Mucosa of gallbladder (tissue), 1 donor: ENCODE measurements at places on chromosomes 4 and X.

- no peak for DNase-seq
Observed at GRCh38 chr4:86278126-86278525, 81.7 kb downstream of the MAPK10 start.

DNA sequence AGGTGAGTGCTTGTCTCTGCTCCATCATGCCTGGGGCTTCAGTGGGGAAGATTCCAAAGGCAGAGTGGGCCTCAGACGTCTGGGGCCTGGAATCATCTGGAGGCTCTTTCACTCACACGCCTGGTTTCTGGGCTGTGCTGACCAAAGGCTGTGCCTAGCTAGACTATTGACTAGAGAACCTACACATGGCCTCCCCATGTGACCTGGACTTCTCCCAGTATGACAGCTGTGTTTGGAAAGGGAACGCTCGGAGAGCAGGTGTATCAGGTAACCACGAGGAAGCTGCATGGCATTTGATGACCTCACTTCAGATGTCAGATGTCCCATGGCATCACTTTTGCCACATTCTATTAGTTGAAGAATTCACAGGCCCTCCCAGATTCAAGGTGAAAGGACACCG, 51.0 kb downstream of the ADGRL3 start:
- DNase-seq: no peak

GRCh38 chr4:18798123-18798522, 776.6 kb upstream of the LCORL start:
- DNase-seq: no peak

DNA sequence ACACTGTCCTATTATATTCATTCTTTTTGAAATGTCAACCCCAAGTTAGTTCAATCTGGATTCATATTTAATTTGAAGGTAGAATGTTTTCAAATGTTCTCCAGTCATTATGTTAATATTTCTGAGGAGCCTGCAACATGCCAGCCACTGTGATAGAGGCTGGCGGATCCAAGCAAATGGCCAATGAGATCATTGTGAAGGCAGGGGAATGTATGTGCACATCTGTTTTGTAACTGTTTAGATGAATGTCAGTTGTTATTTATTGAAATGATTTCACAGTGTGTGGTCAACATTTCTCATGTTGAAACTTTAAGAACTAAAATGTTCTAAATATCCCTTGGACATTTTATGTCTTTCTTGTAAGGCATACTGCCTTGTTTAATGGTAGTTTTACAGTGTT, 1.6 kb downstream of the CXCL1 start:
- no peak for DNase-seq

DNA sequence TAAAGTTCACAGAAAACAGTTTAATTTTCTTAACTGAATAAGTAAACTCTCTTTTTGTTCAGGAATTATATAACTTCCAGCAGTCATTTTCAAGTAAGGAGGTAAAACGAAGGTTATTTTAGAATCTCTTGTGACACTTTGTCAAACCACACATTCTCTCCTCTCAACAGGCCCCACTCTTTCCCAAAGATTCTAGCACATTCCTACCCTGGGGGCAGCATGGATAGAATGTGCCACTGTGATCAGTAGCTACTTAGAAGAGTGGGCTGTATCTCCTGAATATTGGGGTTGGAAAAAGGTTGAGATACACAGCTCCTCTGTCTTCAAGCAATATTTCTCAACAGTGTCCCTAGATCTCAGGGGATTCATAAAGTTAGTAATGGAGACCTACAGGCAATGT, 157.6 kb downstream of the EMCN start:
- DNase-seq: no peak

DNA sequence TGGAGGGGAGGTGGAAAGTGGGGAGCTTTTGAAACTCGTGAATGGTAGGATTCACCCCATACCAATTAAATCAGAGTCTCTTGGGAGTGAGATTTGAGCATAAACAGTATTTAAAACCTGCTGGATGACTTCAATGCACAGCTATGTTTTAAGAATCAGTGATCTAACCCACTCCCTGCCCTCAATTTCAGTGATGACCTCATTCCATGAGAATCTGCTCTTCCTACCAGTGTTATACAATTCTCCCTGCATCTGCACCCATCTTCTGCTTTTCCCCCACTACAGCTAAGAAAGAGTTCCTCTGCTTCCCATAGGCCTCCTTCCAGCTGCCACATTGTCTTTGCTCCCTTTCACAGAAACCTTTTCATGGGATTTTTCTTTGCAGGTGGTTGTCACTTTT, 18.3 kb upstream of the H2AZ1 start:
- no peak for DNase-seq

DNA sequence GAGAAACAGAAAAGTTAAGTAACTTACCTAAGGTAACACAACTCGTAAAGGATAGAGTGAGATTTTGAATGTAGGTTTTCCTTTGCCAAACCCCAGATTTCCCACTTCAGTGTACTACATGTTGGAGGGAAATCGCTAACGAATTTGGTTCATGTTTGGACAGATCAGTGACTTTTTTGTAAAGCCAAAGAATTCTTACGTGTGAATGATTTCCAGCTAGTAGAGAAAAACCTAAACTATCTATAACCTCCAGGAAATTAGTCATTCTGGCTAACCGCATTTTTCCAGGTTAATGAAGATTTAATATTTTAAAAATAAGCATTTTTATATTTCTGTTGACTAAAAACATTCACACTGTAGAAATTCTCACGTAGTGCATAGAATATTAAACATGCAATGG, 7.2 kb downstream of the TENM3 start:
- DNase-seq: no peak

GRCh38 chrX:31223817-31224216, 152.0 kb upstream of the FTHL17 start:
- DNase-seq: no peak

DNA sequence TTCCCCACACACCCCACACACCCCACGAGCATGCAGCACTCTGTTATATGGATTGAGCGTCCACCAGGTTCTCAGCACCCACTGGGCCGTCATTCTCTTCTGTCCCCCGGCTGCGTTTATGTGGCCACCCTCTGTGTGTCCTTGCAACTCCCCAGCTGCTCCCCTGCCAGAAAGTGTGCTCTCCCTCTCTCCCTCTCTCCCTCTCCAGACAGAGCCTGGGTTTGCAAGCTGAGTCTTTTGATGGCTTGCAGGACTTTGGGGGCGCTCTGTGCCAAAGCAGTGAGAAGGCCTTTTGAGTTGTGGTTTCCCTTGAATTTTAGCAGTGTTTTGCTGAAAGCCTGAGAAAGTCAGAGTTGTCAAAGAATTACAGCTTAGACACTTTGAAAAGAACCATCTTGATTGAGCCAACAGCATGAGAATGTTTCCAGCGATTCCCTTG, 173.5 kb downstream of the DCLK2 start:
- DNase-seq: no peak

- DNase-seq: no peak
Observed at GRCh38 chr4:99054428-99054994, 34.1 kb downstream of the ADH5 start.

DNA sequence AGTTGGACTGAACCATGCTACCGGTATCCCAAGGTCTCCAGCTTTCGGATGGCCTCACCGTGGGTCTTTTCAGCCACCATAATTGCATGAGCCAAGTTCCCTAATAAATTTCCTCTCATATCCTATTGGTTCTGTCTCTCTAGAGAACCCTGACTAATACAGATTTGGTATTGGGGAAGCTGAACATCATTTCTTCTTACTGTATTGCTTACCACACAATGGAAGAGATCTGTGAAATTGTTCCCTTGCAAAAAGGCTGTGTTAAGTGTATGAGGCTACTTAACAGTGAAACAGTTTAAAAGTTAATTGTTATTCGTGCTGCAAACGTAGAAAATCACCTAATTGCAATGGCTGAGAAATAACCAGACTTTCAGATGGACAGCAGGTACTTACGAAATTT, 34.0 kb downstream of the PLAC8 start:
- DNase-seq: no peak

- no peak for DNase-seq
Observed at GRCh38 chr4:178681871-178682270, 1239.6 kb upstream of the AGA start.

DNA sequence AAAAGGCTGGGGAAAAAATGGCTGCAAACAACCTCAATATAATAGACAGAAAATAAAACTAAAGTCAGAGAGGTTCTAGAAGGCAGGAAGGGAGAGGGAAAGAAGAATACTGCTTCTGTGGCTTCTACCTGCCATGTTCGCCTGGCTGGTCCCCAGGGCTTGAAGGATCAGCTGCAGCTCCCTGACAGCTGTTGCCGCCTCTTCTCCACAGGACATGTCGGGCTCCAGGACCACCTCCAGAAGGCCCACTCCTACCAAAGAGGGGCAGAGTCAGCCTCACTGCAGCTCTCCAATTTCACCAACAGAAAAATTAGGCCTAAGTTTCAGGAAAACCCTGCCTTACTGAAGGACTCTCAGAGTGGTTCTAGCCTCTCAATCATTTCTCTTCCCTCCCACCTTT, 44.9 kb downstream of the GATB start:
- DNase-seq: no peak
